ENCODE measurements at places on chromosomes 2 and 18.

DNA sequence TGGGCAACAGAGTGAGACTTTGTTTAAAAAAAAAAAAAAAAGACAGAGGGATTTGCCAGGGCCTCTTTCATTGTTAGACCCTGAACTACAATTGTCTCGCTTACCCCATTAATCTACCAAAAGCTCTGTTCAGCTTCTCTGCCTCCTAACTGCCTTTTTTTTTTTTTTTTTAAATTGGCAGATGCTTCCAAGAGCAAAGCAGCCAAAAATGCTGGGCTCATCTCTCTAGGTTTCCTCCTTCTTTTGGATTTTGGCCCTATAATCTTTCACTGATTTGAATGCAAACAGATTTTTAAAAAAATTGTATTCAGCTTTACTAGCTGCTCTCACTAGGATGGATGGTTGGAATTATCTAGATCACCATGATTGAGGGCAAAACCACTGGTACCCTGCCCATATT, 33.2 kb upstream of the RAPGEF4 start:
- no peak for DNase-seq

DNA sequence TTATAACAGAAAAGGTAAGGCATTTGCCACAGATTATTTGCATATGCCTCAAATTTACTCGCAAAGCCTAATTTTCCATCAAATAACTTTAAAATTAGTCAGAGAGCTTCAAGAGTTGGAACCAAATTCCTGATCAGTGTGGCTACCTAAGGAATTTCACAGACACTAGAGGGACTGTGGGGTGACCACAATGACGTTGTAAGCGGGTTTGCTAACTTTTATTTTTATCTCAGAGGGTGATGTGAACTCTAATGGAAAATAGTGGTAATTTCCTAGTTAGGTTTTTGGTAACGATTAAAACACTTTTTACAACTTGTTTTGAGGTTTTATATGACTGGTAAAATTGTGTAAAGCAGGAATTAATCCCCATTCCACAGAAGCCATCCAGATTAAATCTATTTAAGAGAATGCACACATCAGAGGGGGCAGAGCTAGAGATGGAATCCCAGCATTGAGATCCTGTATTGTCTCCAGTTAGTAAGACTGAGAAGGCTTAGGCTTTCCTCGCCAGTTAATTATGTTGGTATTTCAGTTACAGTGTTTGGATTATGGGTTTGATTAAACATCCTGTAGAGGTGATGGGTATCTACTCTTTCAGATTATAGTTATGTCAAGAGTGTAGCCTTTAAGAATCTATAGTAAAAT, 129.0 kb downstream of the GPD2 start:
- no peak for DNase-seq

- no peak for DNase-seq
These were observed 380.9 kb upstream of the GYPC start for GRCh38 chr2:126275098-126275497.

GRCh38 chr18:48867978-48868377, 82.8 kb downstream of the SMAD7 start:
- DNase-seq: no peak

- no peak for DNase-seq
These were observed 276.7 kb upstream of the STON1 start for GRCh38 chr2:48253301-48253700.

GRCh38 chr18:24095976-24096375, 42.9 kb upstream of the CABYR start:
- no peak for DNase-seq

DNA sequence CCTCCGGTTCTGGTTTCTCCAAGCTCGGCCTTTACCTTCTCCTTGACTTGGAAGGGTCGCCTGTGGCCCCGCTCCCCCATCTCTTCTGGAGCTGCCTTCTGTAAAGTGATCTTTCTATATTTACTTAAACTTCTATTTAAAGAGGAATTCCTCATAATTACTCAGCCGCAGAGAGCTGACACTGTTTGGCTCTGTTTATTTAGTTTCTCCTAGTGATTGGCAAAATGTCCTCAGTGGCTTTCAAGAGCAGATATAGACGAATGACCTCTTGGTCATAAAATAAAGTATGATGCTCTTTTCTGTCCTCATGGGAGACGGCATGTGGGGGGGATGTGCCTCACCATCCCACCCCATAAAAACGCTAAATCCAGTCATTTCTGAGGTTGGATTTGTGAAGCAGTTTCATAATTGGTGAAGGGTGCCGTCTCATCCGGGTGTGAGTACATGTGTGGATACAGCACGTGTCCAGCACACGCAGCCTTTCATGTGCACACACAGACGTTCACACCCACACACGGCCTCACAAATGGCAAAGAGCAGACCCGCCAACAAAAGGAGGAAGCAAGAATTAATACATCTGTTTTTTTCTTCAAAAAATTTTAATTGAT, 43.4 kb upstream of the SMAD7 start:
- no peak for DNase-seq

DNA sequence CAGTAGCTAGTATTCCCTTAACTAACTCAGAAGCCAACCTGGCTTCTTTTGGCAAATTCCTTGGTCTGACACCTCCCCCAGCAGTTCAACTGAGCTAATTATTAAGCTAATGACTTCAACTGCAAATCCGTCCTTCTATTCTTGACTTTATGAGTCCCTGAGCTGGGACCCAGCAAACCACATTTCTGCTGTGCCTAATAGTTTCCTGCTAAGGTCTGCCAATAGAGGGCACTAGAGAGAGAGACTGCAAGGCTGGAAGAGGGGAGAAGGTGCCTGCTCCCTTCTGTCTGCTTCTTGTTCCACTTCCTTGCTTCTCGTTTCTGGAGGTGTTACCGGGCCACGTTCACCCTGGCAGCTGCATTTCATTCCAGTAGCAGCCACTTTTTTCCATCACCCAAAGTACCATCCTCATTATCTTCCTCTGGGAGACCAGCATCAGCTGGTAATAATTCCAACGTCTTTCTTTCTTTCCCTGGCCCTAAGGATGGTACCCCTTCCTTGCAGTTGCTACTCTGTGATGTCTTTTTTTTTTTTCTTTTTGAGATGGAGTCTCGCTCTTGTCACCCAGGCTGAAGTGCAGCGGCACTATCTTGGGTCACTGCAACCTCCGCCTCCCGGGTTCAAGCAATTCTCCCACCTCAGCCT, 352.0 kb downstream of the TNS1 start:
- no peak for DNase-seq
